Motor neuron (in vitro differentiated cells): ENCODE measurements at places on chromosomes 5 and 9. TPM values are rescaled to one million over a fixed set of nuclear protein-coding genes. Genes with fewer than 3 reads are reported as not detected.

DNA sequence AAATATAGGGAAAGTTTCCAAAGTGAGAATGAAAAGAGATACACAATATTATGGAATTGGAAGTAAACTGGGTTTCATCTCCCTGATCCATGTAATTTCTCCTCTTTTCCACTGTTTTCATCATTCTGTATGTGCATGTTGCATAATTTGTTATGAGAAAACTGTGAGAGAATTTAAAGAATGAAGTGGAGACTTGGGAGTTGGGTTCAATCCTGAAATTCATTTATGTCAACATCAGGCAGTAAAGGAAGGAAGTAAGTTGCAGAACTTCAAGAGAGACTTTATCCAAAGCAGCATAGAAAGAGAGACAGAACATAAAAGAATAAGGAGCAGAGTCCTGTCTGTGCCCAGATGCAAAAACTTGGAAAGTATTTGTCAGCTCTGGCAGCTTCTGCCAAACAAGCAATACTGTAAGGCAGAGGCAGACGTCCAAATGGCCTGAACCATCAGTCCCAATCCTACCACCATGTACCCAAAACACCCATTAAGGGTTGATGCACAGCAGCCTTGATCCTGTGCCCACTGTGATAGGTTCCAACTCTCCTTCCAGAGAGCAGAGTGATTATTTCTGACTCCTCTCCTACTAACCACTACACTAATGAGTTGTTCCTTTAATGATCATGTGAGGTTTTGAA lies 425.3 kb upstream of the CDH6 start:
- no peak for ATAC-seq

Gene TMEM215
- 0.28 and 0.39 TPM in 2 replicates for total RNA-seq

- ATAC-seq = no peak
Observed at GRCh38 chr5:54484219-54484894, 28.9 kb downstream of the HSPB3 start.

Gene LCN1
- not detected in 2 replicates for total RNA-seq

Gene LAMC3
- 0.52 and 0.58 TPM in 2 replicates for total RNA-seq

Gene GNA14
- total RNA-seq = 0.27 and 0.31 TPM in 2 replicates

GRCh38 chr9:81826517-81826906 lies 101.7 kb upstream of the SPATA31D4 start:
- no peak for ATAC-seq

Gene PCDHGA3
- 0.56 and 0.87 TPM in 2 replicates for total RNA-seq

Gene PKD2L2
- total RNA-seq = 0.51 and 0.65 TPM in 2 replicates

DNA sequence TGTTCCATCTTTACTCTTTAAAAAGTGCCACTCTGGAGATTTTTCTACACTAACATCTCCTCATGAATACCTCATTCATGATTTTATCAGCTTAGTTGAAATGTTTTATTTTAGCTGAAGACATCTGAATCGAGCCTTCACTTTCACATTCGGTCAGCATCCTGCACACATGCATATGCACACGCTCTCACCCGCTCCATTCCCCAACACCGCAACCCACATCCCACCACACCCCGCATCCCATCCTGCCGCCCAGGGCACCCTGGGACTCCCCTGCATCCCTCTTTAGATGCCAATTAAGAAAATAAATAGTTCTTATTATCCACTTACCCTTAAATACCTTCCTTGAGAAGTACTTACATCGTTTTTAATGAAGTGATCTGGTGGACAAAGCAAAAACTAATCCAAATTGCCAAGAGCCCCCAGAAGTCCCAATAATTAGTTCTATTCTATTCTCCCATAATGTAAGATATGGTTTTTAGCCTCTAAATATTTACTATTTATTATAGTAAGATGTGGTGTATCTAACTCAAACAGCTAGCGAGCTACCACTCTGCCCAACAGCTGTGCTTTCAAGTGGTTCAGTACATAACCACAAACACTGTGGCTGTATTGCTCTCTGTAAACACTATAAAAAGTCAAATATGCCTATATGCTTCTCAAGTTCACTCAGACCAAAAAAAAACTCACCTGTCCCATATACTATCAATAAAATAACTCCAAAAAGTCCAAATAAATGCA lies 38.2 kb downstream of the GZMK start:
- no peak for ATAC-seq

- no peak for ATAC-seq
Observed at GRCh38 chr5:138989720-138990119, 114.6 kb upstream of the LRRTM2 start.

GRCh38 chr5:149603210-149603609 lies 21.9 kb downstream of the ARHGEF37 start:
- no peak for ATAC-seq

DNA sequence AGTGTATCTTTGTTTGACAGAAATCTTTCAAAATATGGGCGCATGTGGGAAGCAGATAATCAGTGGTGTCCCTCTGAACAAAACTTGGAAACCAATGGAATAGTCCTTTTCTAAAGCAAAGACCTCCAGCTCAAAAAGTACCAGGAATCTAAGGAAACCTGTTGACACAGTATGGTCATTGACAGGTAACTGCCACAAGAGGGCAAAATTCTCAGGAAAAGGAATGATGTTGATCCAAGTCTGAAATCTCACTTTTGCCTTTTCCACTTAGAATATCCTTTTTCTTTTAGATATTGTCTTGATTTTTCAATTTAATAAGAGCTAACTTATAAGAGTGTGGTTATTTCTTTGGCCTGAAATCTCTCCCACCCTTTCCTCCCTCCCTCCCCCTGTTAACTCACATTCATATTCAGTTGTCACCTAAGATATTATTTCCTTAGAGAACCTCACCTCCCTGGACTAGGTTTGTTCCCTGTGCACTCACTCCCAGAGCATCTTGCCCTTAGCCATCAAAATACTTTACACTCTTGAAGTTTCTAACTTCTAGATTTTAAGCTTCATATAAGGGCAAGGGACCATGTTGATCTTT lies 59.0 kb upstream of the BARX1 start:
- ATAC-seq = peak; percentile 74

Gene HINT1
- total RNA-seq = 211 and 234 TPM in 2 replicates

Gene CMYA5
- total RNA-seq = 0.43 and 0.56 TPM in 2 replicates

- no peak for ATAC-seq
Observed at GRCh38 chr5:33072296-33072695, 361.2 kb downstream of the NPR3 start.

- no peak for ATAC-seq
Observed at GRCh38 chr9:134159566-134160245, 4.7 kb downstream of the RNU6ATAC start.
